ENCODE measurements at places on chromosomes 7 and 10.

GRCh38 chr10:67630904-67631303 lies 65.1 kb downstream of the CTNNA3 start:
- DNase-seq, result no peak

- no peak for DNase-seq
These were observed 16.2 kb downstream of the GHITM start for GRCh38 chr10:84155521-84155920.

DNA sequence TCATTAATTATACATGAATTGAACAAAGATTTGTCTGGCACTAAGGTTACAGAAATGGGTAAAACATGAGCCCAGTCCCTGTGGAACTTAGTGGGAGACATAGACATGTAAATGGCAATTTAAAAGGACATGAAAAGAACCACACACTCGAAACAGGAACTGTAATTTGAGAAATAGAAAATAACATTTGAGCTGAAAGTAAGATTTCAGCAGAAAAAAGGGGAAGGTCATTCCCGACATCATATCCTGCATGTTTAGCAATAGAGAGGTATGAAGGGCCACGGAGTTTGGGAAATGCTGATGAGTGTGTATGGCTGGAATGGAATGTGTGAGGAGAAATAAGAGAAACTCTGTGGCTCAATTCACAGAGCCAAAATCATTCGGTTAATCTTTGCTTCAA lies 175.4 kb upstream of the AHR start:
- no peak for DNase-seq

- no peak for DNase-seq
These were observed 207.2 kb upstream of the SEMA3E start for GRCh38 chr7:83856094-83856493.

DNA sequence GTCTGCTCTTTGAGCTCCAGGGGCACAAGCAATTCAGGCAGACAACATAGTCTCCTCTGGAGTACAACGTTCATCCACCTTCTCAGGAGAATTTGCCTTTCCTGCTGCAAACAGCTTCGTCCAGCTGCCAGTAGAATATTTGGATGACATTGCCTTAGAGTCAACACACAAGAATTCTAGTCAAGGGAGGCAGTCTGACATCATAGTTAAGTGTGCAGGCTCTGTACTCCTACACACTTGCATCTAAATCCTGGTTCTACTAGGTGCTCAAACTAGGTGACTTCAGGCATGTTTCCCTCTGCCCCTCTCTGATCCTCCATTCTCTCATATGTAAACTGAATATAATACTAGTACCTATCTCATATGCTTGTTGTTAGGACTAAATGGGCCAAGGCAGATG lies 314.8 kb downstream of the HPSE2 start:
- no peak for DNase-seq

GRCh38 chr7:124918662-124919061 lies 11.0 kb downstream of the POT1 start:
- DNase-seq, result no peak

DNA sequence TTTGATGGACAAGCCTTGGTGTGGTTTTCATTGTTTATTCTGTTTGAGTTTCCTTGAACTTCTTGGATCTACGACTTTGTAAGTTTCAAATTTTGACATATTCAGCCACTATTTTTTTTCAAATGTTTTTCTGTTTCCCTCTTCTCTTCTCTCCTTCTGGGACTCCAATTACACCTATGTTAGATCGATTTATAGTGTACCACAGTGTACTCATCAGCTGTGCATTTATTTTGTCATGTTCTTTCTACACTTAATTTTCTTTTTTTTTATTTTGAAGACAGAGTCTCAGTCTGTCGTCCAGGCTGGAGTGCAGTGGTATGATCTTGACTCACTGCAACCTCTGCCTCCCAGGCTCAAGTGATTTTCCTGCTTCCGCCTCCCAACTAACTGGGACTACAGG lies 16.2 kb downstream of the OLAH start:
- DNase-seq, result no peak

DNA sequence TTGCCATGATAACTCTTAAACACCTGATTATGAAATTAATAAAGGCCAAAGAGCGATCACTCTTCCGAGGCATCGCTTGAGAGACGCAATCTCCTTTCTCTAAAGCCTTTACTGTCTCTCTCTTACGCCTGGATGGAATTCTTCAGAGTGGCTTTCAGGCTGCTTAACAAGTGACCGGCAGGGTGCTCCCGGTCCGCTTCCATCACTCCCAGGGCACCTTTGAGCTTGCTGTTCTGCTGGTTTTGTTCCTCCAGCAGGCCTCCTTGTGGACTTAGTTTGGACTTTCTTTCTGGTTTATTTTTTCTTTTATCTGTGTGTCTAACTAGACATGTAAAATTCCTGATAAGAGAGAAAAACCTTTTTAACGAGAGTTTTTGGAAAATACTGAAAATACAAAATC lies 60.9 kb downstream of the MRPL32 start:
- no peak for DNase-seq

DNA sequence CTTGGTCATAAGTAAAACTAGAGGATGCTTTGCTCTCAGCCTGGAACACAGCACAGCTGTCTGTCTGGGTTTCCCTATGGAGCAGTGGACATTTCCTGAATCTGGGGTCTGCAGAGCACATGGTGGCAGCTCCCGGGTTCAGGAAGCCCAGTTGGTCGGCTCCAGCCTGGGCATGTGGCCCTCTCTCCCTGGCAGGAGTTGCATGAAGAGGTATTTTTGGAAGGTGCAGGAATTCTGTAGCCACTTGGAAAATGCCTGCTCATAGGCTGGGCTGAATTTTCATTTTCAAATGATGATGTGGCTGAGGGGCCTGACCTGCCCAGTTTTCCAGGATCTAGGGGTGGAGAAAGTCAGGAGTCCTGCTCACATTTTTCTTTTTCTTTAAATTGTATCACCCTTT lies 6.7 kb upstream of the TPST1 start:
- DNase-seq, result no peak

GRCh38 chr7:45026984-45027773 lies 27.2 kb downstream of the CCM2 start:
- DNase-seq, result no peak

DNA sequence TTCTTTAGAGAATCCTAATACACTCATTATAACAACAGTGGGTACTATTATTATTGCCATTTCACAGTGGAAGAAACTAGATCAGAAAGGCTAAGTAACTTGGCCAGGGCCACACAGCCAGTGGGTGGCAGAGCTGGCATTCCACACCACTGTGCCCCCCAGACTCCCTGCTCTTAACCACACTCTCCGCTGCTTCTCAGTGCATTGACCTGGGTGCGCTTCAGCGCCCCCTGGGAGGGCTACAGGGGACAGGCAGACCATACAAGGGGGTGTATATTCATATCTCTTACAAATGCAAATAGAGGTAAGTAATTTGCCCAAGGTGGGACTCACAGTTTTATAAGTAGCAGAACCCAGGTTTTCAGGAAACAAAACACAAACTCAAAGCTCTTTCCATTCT lies 77.0 kb upstream of the NMT2 start:
- DNase-seq, result no peak

DNA sequence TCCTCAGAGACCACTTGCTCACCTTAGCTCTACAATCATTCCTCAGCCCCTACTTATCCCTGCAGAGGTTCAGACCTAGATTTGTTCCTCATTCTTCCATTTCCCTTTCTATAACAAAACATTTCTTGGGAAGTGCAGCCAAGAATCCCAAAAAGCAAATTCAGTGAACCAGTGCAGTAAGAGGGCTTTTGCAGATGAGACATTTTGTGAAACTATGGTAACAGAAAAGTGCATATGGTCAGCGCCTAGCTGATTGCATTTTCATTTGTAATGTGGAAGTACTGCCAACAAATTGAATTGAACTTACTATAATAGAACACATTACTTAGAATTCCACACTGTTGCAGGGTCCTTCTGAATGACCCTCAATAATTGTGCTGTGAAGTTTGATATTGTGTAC lies 18.6 kb downstream of the AGMO start:
- no peak for DNase-seq

GRCh38 chr7:27316311-27316710 lies 73.7 kb downstream of the EVX1 start:
- no peak for DNase-seq

- no peak for DNase-seq
These were observed 72.8 kb downstream of the CCNY start for GRCh38 chr10:35409094-35409582.

GRCh38 chr7:74009719-74010118 lies 18.3 kb upstream of the ELN start:
- no peak for DNase-seq

GRCh38 chr10:112517451-112517862 lies 70.4 kb downstream of the VTI1A start:
- no peak for DNase-seq

DNA sequence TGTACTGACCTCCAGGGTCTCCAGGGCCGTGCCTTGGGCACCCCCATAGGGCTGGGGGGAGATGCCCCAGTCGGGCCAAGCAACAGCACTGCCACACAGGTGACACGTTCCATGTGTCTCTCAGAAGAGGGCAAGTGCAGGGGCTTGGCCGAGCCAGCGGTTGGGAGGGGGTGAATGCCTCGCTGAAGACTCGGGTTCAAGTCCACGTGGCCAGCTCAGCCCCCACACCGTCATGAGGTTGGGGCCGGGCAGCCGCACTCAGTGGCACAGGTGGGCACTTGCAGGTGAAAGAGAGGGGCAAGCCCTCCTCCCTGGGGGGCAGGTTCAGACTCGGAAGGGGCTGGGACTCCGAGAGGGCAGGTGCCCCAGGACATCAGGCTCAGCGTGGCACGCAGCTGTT lies 153.8 kb downstream of the MAD1L1 start:
- DNase-seq, result no peak

DNA sequence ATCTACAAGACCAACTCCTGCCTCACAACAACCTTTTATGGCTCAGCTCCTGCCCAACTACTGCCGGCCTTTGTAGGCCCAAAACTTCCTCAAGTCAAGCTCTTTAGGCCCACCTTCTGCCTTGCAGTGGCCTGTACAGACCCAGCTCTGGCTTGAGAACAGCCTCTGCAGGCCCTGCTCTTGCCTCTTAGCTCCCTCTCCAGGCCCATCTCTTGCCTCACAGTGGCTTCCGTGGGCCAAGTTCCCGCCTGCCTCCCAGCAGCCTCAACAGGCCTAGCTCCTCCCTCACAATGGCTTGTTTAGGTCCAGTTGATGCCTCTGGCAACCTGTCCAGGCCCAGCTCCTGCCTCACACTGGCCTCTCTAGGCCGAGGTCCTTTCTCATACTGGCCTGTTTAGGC lies 32.4 kb upstream of the VKORC1L1 start:
- DNase-seq, result no peak

- DNase-seq, result no peak
These were observed 994.9 kb downstream of the REEP3 start for GRCh38 chr10:64515970-64516699.

DNA sequence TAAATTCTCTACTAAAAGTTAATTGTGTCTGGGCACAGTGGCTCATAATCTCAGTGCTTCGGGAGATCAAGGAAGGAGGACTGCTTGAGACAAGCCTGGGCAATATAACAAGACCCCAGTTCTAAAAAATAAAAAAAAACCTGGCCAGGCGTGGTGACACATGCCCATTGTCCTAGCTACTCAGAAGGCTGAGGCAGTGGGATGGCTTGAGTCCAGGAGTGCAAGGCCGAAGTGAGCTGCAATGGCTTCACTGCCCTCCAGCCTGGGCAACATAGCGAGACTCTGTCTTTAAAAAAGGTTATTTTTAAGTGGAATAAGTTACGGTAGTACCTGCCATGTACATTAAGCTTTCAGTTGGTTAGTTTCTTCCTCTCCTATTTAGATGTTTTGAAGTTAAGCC lies 28.9 kb downstream of the CDK14 start:
- no peak for DNase-seq

DNA sequence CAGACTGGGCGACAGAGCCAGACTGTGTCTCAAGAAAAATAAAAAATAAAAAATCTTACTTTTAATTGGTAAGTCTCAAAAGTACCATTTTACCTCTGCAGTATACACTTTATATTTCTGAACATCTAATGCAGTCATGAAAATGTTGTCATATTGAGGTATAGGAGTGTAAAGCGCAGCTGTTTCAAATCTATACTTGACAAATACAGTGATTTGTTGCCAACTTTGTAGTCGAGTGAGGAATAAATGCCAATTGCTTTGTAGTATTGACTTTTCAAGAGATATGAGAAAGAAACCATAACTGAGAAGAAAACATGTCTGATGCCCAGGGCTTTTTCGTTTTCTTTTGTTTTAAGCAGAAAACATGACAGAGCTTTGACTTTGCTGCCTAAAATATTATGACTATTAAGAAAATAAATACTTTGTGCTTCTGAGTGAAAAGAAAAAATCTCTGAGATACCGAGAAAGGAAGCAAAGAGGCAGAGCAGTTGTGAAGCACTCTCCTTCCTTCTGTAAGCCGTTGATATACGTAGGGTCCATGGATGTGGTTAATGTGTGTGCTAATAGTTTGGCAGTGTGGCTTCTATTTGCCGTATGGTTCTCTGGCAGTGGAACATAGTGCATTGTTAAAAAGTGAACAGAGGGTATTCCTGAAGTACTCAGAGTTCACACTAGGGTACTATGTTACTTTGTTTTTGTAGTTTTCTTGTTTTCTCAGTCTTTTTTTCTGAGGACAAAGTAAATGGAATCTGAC lies 38.2 kb downstream of the AVL9 start:
- no peak for DNase-seq

DNA sequence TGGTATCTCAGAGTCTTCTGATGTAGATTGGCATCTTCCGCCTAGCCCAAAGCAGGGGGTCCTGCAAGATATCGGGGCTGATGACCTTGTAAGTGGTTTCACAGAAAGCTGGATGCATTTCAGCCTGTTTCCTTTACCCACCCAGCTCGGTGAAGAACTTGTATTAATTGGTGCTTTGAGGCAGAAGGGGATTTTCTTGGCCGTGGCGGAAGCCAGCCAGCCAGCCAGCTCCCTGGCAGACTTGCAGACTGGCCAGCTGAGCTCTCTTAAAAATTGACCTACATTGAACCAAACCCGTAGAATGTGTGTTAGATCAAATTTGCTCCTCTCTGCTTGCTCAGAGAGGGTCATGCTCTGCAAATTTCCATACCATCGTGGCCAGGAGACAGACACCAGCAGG lies 218.4 kb downstream of the ADAM12 start:
- no peak for DNase-seq

DNA sequence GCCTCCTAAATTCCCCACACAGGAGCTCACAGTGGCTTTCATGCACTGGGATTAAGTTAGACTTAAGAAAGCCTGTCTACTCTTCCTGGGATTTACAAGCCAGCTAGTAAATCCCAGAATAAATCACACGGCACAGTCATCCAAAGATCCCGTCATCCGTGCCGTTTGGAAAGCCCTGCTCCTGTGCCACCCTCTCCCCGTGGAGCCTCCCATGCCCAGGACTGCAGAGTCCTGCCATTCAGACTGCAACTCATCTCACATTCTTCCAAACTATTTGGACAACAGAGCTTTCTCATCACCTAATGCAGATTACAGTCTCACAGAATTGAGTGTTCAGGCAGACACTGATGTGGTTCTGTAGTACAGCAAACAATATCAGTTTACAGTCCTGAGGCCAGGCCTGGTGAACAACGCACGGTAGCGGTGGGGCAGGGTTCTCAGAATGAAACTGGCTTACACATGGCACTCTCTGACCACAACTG lies 166.5 kb downstream of the EGFR start:
- DNase-seq, result no peak

Measured in thoracic aorta (tissue), 2 donors.